GM12891 (cell line): ENCODE measurements at places on chromosomes 7 and 10.
A peak's percentile ranks its signal among the peaks of the same experiment; 100 is the strongest.

GRCh38 chr10:124152139-124153022, 59.0 kb upstream of the CHST15 start:
- DNase-seq: no peak

DNA sequence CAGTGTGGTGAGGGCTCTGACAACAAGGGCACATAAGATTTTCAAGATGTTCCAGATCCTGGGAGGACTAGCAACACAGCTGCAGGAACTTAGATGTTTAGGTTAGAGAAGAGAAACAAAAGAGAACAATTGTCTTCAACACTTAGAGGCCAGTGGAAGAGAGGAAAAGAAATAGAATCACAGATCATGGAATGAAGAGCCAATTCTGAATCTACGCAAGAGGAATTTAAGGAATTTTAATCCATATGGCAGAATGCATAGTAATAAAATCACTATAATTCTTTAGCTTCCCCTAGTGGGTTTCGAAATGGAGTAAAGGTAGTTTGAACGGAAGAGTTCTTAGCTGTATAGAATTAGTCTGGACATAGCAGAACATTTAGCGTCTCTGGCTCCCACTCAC, 114.6 kb upstream of the LRRTM3 start:
- no peak for DNase-seq

GRCh38 chr7:99498546-99498944, 1.5 kb downstream of the ZNF394 start:
- no peak for DNase-seq

GRCh38 chr10:100742076-100742771, 3.2 kb upstream of the PAX2 start:
- no peak for DNase-seq

- no peak for DNase-seq
These were observed 33.2 kb downstream of the PNPLA8 start for GRCh38 chr7:108492742-108493141.

GRCh38 chr10:451021-451471, 238.4 kb downstream of the DIP2C start:
- DNase-seq: peak; percentile 75

GRCh38 chr7:4786015-4786414, 10.6 kb downstream of the AP5Z1 start:
- DNase-seq: no peak

DNA sequence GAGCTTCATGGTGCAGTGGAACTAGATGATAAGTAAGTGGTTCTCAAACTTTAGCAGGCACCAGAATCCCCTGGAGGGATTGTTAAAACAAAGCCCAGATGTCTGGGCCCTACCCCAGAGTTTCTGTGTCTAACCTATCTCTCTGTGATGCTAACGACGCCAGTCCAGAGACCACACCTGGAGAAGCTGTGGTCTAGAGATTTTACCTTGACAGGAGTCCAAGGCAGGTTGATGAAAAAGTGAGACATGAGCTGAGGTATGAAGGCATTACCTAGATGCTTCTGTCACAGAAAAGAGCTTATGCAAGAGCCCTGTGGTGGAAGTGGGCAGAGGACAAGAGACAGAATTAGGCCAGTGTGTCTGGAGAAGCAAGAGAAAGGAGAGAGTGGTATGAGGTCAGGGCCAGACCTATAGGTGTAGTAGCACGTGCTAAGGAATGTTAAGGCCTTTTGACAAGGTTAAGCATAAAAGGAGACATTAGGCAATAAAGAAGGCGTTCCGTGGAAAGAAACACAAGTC, 184.3 kb upstream of the TCF7L2 start:
- no peak for DNase-seq

GRCh38 chr7:12397671-12398070, 6.0 kb downstream of the VWDE start:
- no peak for DNase-seq

DNA sequence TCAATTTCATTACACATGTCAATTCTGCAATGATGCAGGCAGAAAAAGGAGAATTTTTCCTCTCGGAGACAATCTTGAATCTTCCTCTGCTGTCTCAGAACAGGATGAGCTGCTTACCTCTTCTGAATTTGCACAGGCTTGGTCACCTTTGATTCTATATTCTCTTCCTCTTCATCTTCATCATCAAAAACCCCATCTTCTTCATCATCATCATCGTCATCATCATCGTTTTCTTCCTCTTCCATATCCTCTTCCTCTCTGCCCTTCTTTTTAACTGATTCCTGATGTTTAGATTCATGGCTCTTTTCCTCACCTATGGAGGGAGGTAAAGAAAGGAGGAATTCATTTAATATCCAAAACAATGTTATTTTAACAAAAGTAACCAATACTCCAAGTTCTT, 8.0 kb downstream of the RBM28 start:
- no peak for DNase-seq

GRCh38 chr7:81402227-81402626, 367.6 kb downstream of the HGF start:
- no peak for DNase-seq

- no peak for DNase-seq
These were observed 382.4 kb downstream of the ARL4A start for GRCh38 chr7:13069841-13070240.

- no peak for DNase-seq
These were observed 45.2 kb upstream of the TMEM213 start for GRCh38 chr7:138752518-138753149.

DNA sequence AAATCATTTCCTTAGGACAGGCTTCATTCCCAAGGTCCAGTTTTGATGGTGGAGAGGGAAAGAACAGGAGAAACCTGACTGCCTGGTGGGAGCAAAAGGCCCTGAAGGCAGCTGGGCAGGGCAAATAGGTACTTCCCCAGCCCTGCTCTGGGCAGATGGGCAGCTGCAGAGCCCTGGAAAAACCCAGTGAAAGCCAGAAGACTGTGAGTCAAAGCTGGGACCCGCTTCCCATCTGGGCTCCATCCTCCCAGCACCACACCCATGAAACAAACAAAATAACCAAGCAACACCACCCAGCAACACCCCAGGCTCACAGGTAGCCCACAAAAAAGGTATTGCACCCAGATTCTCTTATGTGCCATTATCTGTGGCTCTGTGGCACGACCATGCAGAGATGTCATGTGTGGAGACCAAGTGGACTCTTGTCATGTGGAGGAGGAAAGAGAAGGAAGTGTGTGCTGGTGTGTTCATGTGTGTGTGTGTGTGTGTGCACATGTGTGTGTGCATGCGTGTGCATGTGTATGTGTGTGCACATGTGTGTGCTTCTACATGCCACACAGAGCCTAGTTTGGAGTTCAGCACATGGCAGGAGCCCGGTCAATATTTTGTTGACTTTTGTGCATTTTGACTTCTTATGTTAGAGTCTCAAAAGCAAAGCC, 9.8 kb downstream of the CLRN3 start:
- no peak for DNase-seq

DNA sequence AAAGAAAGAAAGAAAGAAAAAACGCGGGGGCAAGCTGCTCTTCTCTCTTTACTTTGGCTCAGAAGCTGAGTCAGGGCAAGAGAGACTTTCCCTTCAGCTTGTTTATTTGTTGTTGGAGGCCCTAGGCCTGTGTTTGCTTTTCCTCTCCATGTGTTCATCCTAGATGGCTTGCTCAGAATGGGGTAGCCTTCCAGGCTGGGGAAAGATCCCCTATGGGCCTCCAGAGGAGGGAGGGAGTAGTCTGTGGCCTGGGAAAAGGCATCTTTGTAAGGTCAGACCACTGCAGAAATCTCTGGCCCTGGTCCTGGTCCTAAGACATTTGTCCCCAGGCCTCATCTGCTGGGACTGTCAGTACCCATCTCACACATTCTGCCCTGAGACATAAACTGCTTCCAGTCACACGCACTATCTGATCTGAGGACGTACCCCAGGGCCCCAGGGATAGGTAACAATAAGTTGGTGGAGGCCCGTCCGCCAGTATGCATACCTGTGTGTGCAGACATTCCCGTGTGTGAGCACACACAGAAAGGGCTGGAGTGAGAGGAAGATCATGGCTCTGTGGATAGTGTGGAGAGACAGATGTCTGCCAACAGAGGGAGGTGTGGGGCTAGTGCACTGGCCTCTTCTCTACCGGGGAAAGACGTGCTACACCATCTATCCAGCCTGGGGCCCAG, 4.9 kb upstream of the SCD start:
- DNase-seq: no peak

DNA sequence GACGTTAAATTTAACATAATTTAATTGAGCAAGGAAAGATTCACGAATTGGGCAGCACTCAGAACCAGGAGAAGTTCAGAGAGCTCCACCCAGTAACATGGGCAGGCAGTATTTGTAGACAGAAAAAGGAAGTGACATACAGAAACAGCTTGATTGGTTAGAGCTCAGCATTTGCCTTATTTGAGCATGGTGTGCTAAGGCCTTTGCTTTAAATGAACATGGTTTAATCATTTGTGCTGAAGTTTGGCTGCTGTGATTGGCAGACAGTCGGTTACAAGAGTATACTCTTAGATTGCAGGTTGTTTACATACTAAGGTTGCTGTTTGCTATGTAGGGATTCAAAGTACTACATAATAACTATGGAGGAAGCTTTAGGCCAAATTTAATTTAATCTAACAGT, 199.2 kb downstream of the MALRD1 start:
- DNase-seq: no peak

GRCh38 chr10:133162178-133162909, 2.3 kb downstream of the KNDC1 start:
- DNase-seq: no peak

DNA sequence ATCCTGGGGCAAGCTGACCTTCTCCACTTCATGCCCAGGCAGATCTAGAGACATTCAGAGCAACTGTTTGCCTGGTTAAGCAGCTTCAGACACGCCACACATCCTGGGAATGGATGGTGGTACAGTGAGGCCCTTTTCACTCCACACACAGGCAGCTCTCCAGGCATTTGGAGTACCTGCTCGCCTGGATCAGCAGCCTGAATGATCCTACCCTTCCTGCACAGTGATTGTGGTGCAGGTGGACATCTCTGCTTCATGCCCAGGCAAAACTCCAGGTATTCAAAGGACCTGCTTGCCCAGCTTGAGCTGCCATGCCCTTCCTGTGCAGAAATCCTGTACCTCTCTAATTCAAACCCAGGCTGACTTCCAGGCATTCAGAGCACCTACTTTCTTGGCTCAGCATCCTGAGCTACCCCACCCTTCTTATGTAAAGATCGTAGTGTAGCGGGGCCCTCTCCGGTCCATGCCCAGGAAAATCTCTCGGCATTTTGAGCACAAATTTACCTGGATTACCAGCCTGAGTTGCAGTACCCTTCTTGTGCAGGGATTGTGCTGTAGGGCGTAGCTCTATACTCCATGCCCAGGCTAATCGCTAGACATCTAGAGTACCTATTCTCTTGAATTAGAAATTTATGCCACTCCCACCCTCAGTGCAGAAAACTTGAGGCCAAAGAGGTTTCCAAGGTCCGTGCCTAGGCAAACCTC, 972.8 kb downstream of the ANKRD7 start:
- DNase-seq: no peak

DNA sequence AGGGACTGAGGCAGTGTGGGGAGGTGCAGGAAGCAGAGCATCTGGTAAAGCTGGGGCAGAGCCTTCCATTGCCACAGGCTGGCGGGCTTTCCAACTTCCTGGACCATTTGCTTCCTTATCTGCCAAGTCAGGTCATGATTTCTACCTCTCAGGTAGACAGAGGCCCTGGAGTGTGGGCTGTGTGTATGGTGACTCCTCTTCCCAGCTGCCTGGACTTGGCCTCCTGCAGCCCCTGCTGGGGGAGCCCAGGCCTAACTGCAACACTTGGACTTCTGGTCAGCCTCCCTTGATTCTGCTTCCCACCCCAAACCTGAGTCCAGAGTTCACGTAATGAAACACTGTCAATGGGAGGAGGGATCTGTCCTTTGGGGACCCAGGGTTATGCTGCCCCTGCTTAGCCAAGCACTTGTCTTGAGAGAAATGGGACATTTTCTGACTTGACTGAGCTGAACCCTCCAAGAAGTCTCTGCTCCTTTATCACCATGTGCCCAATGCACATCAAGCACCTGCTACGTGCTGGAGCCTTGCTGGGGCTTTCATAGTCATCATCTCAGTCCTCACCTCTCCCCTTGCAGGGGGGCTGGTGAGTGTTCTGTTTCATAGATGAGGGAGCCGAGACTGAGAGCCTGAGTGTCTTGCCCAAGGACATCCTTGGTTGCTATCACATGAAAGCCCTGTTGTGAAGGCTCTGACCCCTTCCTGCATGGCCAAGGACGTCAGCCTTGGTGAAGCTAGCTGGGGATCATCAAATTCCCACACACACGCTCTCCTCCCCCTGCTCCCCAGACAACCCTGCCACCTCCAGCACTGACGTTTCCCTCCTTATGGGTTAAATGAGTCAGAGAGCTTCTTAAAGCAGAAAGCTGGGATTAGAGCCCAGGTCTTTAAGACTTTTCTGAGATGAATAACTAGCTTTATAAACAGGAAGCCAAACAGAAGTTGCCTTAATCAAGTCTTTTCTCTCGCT, 3.4 kb downstream of the CLEC2L start:
- DNase-seq: no peak

DNA sequence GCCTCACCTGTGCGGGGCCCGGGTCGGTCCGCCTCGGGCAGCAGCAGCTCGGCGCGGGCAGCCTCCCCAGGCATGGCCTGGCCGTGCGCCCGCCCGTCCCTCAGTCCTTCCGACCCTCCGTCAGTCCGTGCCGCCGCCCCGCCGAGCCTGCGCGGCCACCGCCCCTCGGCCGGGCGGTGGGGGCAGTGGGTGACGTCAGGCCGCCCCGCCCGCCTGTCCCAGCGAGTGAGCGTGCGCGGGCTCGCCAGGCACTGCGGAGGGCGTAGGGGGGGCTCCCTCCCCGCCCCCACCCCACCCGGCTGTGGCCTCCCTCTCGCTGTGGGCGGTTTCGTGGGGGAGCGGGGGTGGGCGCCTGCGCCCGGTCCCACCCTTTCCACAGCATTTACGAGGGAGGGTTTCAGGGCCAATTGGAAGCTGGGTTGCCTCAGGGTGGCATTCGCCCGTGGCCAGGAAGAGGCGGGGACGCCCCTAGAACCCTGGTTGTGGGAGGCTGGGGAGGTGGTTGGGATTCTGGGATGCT, at the start of gene NACAD:
Gene NACAD, minus strand, starts transcription at position 149 of the 520 bp plus-strand sequence. Its CDS starts 75 bp downstream, at position 74.
- DNase-seq: no peak

GRCh38 chr7:77367976-77368375, 48.2 kb downstream of the GSAP start:
- DNase-seq: no peak

DNA sequence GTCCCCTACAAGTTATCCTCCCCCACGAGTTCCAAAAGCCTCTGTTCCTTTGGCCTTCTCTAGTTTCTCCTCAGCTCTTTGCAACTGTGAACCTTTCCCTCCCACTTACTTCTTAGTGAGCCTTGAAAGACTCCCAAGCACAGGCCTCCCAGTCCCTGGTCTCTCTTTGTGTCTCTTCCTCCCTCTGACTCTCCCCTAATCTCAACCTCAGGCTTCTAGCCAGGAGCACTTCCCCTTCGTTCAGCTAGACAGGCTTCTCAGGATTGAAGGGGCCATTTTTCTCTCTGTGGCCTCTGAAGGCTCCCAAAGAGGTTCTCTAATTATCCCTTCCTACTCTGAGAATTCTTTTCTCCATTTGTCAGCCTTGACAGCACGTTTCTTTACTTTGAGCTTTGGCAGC, 50.2 kb upstream of the PHYHIPL start:
- no peak for DNase-seq
